Endothelial cell (in vitro differentiated cells): ENCODE measurements at places on chromosomes 5 and 9. TPM values are rescaled to one million over a fixed set of nuclear protein-coding genes. Genes with fewer than 3 reads are reported as not detected.

ANKRD33B gene
- 7.0 TPM for total RNA-seq

PLAC8L1 gene
- total RNA-seq: 0.80 TPM

GRCh38 chr9:104232781-104233341, 138.8 kb downstream of the SMC2 start:
- no peaks in the 10 kb centered on the region for H3K27me3 ChIP-seq
- no peaks in the 10 kb centered on the region for H3K4me1 ChIP-seq
- no peak for DNase-seq
- no peak overlapping the region for H3K4me3 ChIP-seq
- no peak overlapping the region for H3K27ac ChIP-seq

- no peak overlapping the region for H3K27ac ChIP-seq
- H3K27me3 ChIP-seq: peaks cover 1% of the 10 kb centered on the region
- no peaks in the 10 kb centered on the region for H3K36me3 ChIP-seq
- no peak overlapping the region for H3K4me3 ChIP-seq
- peaks cover 18% of the 10 kb centered on the region for H3K4me1 ChIP-seq
- DNase-seq: no peak
These were observed 40.7 kb upstream of the ATP6V1G1 start for GRCh38 chr9:114546851-114547250.

C9orf85 gene
- 12.2 TPM for total RNA-seq

ARID3C gene
- total RNA-seq: not detected

GRCh38 chr5:109652096-109652495, 37.6 kb upstream of the MAN2A1 start:
- no peaks in the 10 kb centered on the region for H3K27me3 ChIP-seq
- no peaks in the 10 kb centered on the region for H3K36me3 ChIP-seq
- peaks cover 12% of the 10 kb centered on the region for H3K4me1 ChIP-seq
- H3K27ac ChIP-seq: no peak overlapping the region

AGXT2 gene
- not detected for total RNA-seq

GRCh38 chr9:137034039-137034708, 2.3 kb upstream of the FUT7 start:
- no peak for DNase-seq
- H3K27ac ChIP-seq: no peak overlapping the region
- no peaks in the 10 kb centered on the region for H3K4me1 ChIP-seq
- peaks cover 4% of the 10 kb centered on the region for H3K36me3 ChIP-seq
- H3K27me3 ChIP-seq: peaks cover 6% of the 10 kb centered on the region

DNA sequence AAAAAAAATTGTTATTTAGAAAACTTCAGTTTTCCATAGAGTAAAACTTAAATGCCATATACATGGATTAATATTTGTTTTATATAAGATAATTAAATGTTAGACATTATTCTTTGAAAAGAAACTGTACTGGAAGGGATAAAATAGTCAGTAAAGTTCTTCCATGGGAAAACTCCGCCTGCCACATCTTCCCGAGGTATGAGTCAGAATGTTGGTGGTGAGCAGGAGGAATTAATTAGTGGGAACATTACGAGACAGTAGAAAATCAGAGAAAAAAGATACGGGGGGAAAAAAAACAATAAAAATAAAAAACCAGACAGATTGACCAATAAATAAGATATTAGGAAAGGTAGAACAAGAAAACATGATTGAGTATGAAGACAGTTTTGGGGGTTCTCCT, 930.3 kb upstream of the C9orf72 start:
- no peaks in the 10 kb centered on the region for H3K36me3 ChIP-seq
- H3K4me1 ChIP-seq: peaks cover 6% of the 10 kb centered on the region
- no peak overlapping the region for H3K27ac ChIP-seq
- DNase-seq: no peak

DNA sequence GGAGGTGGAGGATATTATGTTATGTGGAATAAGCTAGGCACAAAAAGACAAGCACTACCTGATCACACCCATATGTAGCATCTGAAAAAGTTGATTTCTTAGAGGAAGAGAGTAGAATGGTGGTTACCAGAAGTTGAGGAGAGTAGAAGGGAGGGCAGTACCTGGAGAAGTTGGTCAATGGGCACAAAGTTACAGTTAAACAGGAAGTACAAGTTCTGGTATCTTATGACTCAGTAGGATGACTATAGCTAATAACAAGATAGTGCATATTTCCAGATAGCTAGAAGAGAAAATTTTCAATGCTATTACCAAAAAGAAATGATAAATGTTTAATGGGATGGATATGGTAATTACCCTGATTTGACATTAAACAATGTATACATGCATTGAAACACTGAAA, 686.7 kb downstream of the ISL1 start:
- DNase-seq: no peak
- H3K4me3 ChIP-seq: no peak overlapping the region
- H3K36me3 ChIP-seq: no peaks in the 10 kb centered on the region
- no peaks in the 10 kb centered on the region for H3K27me3 ChIP-seq
- H3K4me1 ChIP-seq: no peaks in the 10 kb centered on the region

- DNase-seq: no peak
- no peak overlapping the region for H3K4me3 ChIP-seq
- peaks cover 6% of the 10 kb centered on the region for H3K27me3 ChIP-seq
- H3K27ac ChIP-seq: no peak overlapping the region
- peaks cover 41% of the 10 kb centered on the region for H3K4me1 ChIP-seq
These were observed 1.9 kb upstream of the EIF4EBP3 start for GRCh38 chr5:140545606-140546005.

KLHL3 gene
- total RNA-seq: 200 TPM

GRCh38 chr9:129136446-129137035, 25.3 kb downstream of the PTPA start:
- H3K27ac ChIP-seq: no peak overlapping the region
- H3K27me3 ChIP-seq: peaks cover 7% of the 10 kb centered on the region
- peaks cover 29% of the 10 kb centered on the region for H3K4me1 ChIP-seq
- H3K36me3 ChIP-seq: peaks cover 21% of the 10 kb centered on the region

GRCh38 chr9:124664143-124664542, 107.0 kb downstream of the NR6A1 start:
- peak overlapping the region; percentile 46 for H3K27ac ChIP-seq
- H3K36me3 ChIP-seq: no peaks in the 10 kb centered on the region
- no peak for DNase-seq
- H3K27me3 ChIP-seq: no peaks in the 10 kb centered on the region
- peaks cover 40% of the 10 kb centered on the region for H3K4me1 ChIP-seq

GRCh38 chr5:89308606-89309040, 425.6 kb upstream of the MEF2C start:
- no peaks in the 10 kb centered on the region for H3K27me3 ChIP-seq
- DNase-seq: no peak
- H3K36me3 ChIP-seq: no peaks in the 10 kb centered on the region
- H3K4me1 ChIP-seq: no peaks in the 10 kb centered on the region
- H3K27ac ChIP-seq: no peak overlapping the region
- H3K4me3 ChIP-seq: no peak overlapping the region

DNA sequence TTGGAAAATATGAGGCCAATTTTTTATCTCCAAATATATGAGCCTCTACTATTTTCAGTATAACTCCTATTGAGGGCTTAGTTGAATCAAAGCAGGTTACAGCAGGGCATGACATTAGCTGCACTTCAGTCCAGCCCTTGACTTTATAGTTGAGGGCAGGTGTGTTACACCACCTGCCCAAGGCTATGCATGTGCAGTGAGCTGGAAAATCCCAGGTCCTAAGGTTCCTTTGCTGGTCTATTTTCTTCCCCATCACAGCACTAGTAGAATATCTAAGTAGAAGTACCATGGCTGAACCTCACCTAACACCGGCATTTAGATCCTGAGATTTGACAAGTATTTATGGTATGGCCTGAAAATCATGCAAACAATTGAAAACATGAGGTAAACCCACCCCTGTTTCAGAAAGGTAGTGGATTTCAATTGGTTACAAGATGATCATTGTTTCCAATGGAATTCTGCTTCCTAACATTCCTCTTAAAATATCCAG, 201.1 kb downstream of the SEMA5A start:
- no peaks in the 10 kb centered on the region for H3K4me1 ChIP-seq
- no peaks in the 10 kb centered on the region for H3K36me3 ChIP-seq
- H3K4me3 ChIP-seq: no peak overlapping the region
- H3K27me3 ChIP-seq: no peaks in the 10 kb centered on the region
- DNase-seq: no peak

NEUROG1 gene
- total RNA-seq: not detected

GRCh38 chr5:58239045-58239444, 220.8 kb downstream of the PLK2 start:
- H3K27ac ChIP-seq: no peak overlapping the region
- DNase-seq: no peak
- peaks cover 27% of the 10 kb centered on the region for H3K4me1 ChIP-seq

SPAG8 gene
- 0.59 TPM for total RNA-seq

- H3K4me3 ChIP-seq: peak overlapping the region; percentile 97
- peaks cover 26% of the 10 kb centered on the region for H3K4me1 ChIP-seq
- DNase-seq: no peak
- peak overlapping the region; percentile 9 for H3K27ac ChIP-seq
- peaks cover 2% of the 10 kb centered on the region for H3K27me3 ChIP-seq
These were observed 1.4 kb upstream of the HSDL2 start for GRCh38 chr9:112378328-112379176.

DNA sequence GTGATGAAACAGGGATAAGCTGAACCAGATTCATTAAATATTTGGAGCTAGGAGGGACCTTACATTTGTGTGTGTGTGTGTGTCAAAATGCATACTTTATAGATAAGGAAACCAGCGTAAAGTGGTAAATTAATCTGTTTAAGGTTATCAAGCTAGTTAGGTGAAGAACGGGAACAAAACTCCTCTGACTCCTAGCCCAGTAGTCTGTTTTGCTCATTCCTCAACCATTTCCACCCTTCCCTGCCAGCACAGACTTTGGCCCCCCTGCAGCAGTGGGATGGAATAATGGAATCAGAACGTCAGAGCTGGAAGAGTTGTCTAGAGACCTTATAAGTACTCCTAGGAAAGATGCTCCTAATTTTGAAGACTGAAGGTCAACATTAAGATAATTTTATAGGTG, 6.5 kb downstream of the AGXT2 start:
- no peak overlapping the region for H3K4me3 ChIP-seq
- H3K36me3 ChIP-seq: no peaks in the 10 kb centered on the region
- H3K27ac ChIP-seq: no peak overlapping the region

GRCh38 chr5:137498301-137498735, 808 bp downstream of the SPOCK1 start:
- H3K36me3 ChIP-seq: no peaks in the 10 kb centered on the region
- peak; percentile 48 for DNase-seq
- peaks cover 7% of the 10 kb centered on the region for H3K27me3 ChIP-seq
- H3K4me3 ChIP-seq: peak overlapping the region; percentile 62
- no peaks in the 10 kb centered on the region for H3K4me1 ChIP-seq

DNA sequence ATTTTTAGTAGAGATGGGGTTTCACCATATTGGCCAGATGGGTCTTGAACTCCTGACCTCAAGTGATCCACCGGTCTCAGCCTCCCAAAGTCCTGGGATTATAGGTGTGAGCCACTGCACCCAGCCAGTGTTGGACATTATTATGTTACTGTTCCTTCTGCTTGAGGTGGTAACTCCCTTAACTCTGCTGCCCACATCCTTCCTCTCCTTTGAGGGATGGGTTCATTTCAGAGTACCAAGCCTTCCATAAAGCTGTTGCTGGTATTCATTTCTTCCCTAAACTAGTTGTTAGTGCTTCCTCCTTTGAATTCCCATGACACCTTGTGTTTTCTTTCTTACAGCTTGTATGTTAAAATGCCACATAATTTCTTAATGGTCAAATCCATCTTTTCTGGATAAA, 54.0 kb downstream of the CTNNA1 start:
- peaks cover 3% of the 10 kb centered on the region for H3K27me3 ChIP-seq
- H3K36me3 ChIP-seq: peaks cover 36% of the 10 kb centered on the region
- peak overlapping the region; percentile 38 for H3K4me3 ChIP-seq
- peaks cover 21% of the 10 kb centered on the region for H3K4me1 ChIP-seq
- H3K27ac ChIP-seq: no peak overlapping the region

- H3K4me3 ChIP-seq: peak overlapping the region; percentile 39
- H3K36me3 ChIP-seq: peaks cover 11% of the 10 kb centered on the region
- H3K4me1 ChIP-seq: peaks cover 77% of the 10 kb centered on the region
- H3K27ac ChIP-seq: peak overlapping the region; percentile 96
- peaks cover 7% of the 10 kb centered on the region for H3K27me3 ChIP-seq
- DNase-seq: no peak
These were observed 8.9 kb downstream of the B4GALT1 start for GRCh38 chr9:33157960-33158842.

- DNase-seq: no peak
- no peaks in the 10 kb centered on the region for H3K4me1 ChIP-seq
- H3K36me3 ChIP-seq: no peaks in the 10 kb centered on the region
- no peak overlapping the region for H3K4me3 ChIP-seq
These were observed 156.4 kb upstream of the ADRA1B start for GRCh38 chr5:159759791-159760290.

DNA sequence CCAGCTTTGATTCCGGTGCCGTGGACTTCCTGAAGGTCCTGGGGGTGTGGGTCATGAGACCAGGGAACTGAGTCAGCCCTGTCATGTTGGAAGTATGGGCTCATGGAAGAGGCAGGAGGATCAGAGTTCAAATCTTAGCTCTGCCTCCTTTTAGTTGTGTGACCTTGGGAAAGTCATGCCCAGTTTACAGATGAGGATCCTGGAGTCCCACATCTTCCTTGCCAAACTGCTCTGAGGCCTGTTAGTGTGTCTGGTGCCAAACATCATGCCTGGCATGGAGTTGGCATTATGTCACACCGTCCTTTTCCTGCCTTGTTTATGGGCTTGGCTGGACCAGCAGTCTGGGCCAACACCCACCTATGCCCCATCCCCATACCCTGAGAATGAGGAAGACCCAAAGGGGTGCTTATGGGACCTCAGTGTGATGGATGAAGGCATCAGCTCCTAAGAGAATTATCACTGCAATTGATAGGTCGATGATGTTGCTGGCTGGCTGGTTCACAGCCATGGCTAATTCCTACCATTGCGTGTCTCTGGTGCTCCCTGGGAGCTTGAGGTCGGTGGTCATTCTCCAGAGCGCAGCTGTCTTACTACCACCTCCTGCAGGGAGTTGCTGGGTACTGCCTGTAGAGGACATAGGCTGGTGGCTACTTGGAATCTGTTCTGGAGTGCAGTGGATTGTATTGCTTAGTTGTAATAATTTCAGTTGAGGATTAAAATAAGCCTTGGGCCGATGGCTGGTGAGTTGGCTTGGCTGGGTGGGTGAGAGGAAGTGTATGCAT, 140.5 kb upstream of the PITX1 start:
- DNase-seq: no peak
- H3K4me3 ChIP-seq: no peak overlapping the region
- no peaks in the 10 kb centered on the region for H3K4me1 ChIP-seq
- no peaks in the 10 kb centered on the region for H3K27me3 ChIP-seq

CCNO gene
- 0.15 TPM for total RNA-seq

COL15A1 gene
- 24.0 TPM for total RNA-seq

DNA sequence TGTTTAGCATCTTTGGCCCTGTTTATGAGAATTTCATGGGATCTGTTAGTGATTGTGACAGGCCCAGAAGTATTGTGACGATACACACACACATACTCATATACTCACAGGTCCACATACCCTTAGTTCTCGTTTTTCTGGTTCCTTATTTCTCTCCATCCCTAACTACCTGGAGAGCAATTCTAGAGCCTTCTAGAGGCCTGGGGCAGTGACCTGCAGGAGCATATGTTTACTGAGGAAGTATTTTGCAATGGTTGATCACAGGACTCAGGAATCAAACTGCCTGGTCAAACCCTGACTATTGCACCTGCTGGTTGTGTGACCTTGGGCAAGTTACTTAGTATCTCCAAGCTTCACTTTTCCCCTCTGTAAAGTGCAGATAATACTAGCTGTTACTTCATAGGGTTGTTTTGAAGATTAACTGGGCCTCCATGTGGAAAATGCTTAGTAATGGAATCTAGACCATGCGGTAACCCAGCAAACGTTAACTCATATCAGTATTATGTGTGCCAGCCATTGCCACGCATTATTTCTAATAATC, 8.7 kb downstream of the PAPPA start:
- H3K27me3 ChIP-seq: peaks cover 2% of the 10 kb centered on the region
- no peak overlapping the region for H3K4me3 ChIP-seq
- H3K4me1 ChIP-seq: peaks cover 3% of the 10 kb centered on the region
- no peaks in the 10 kb centered on the region for H3K36me3 ChIP-seq
- no peak for DNase-seq
- no peak overlapping the region for H3K27ac ChIP-seq
